Kidney (tissue), 22 donors: ENCODE measurements at places on chromosomes 3 and 15.

GRCh38 chr3:152296971-152297370 lies 28.2 kb downstream of the MBNL1 start:
- DNase-seq, result no peak

- no peak for DNase-seq
Observed at GRCh38 chr3:85360742-85361387, 402.1 kb downstream of the CADM2 start.

- no peak for DNase-seq
Observed at GRCh38 chr15:63608989-63609388, 11.8 kb downstream of the FBXL22 start.

DNA sequence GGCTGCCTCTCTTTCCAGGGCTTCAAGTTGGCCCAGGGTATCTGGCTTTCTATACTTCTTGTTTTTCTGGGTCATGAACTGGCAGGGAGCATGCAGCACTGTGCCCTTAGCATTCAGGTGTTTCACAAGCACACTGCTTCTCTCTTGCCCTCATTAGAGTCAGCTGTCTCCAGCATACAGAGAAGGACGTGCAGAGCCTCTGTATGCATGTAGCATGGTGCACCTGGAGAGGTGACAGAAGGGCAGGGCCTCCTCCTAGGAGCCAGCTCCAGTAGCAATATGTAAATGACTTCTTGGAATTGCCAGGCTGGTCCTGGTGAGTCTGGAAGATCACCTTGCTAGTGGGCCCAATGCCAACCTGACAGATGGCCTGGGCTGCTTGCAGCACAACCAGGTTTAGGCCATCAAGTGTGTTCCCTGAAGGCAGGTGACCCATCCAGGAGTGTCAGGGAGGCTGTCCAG lies 44.8 kb upstream of the ATP2C1 start:
- DNase-seq, result no peak

DNA sequence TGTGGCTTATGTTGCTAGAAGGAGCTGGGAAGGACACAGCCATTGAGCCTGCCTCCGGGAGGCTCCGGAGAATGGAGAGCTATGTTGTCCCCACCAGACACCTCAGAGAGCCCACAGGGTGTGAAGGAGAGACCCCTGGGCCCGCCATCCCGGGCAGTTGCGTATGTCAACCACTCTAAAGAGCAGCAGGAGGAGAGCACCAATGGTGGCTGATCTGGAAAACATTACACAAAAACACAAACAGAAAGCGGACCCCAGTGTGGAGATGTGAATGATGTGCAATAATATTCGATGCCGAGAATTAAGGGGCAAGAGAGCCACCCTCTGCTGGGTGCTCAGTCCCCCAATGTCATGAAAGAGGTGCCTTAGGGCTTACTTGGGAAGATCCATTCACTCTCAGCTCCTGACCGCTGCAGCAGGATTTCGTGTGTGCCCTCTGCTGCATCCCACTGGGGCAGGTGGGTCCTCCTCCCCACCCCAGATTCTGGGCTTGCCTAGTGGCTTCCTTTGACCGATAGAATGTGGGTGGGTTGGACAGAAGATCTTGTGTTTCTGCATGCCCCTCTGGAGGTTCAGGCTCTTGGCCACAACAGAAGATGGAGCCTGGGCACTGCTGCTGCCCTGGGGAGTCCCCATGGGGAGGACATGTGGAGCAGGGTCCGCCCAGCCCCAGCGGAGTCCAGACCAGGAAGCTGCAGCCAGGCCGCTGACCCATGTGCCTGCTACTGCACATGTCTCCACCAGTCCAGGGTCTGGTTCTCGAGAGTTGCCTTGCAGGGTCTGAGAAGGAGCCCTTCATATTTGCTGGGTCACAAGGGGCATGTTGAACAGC lies 245.3 kb downstream of the OCA2 start:
- no peak for DNase-seq
